ENCODE measurements at places on chromosomes 13 and 19. TPM values are rescaled to one million over a fixed set of nuclear protein-coding genes. Genes with fewer than 3 reads are reported as not detected.

The URAD gene
- not detected for total RNA-seq

The OVOL3 gene
- total RNA-seq = not detected

The IGFL3 gene
- not detected for total RNA-seq

The PSPC1 gene
- total RNA-seq = 28.5 TPM

The LILRA1 gene
- total RNA-seq = not detected

The CEBPA gene
- not detected for total RNA-seq

The CD209 gene
- total RNA-seq = not detected

The GNG7 gene
- total RNA-seq = 1.3 TPM

The ZNF610 gene
- total RNA-seq = 1.4 TPM

DNA sequence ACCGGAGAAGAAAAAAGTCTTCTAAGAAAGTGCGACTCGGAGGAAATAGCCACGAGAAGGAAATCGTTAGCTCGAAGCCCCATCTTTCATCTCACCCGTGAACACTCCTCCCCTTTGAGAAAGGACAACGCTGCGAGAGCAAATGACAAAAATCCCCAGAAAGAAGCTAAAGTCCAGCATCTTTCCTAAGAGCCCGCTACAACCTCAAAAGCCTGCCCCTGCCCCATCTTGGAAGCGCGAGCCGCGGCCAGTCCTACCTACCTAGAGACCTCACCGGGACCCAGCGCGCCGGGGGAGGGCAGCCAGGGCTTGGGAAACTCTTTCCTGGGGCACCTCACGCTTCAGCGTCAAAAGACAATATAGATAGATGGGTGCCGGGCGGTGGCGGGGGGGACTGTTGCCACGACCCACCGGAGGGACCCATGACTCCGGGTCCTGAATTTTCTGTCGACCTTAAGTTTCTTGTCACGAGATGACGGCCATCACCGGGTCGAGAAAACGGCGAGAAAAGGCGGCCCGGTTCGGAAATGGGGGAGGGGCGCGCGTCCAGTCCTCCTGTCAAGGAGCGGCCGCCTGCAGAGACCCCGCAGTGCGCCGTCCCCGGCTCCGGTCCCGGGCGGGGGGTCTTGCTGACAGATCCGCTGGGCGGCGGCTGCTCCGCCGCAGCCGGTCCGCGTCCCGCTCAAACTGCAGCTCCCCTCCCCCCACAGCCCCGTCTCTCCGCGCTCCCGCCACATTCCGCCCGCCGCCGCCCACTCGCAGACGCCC lies 65.9 kb downstream of the KCNRG start:
- DNase-seq = peak; percentile 26

DNA sequence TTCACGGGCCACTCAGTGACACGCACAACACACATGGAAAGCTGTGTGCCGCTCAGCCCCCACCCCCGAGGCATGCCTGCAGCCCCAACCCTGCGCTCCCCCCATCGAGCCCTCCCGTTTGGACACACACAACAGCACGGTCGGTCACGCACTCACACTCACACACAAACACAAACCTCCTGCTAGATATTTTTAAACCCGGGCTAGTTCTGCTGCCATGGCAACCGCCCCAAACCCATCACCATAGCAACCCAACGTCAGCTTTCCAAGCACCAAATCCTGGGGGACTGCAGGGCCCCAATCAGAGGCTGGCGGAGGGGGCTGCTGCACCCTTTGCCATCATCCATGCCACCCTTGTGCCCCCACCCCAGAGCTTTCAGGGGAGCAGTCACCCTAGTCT lies 2.5 kb upstream of the NOVA2 start:
- DNase-seq = peak; percentile 24

GRCh38 chr13:111961236-111961635 lies 105.7 kb upstream of the SOX1 start:
- DNase-seq = no peak

DNA sequence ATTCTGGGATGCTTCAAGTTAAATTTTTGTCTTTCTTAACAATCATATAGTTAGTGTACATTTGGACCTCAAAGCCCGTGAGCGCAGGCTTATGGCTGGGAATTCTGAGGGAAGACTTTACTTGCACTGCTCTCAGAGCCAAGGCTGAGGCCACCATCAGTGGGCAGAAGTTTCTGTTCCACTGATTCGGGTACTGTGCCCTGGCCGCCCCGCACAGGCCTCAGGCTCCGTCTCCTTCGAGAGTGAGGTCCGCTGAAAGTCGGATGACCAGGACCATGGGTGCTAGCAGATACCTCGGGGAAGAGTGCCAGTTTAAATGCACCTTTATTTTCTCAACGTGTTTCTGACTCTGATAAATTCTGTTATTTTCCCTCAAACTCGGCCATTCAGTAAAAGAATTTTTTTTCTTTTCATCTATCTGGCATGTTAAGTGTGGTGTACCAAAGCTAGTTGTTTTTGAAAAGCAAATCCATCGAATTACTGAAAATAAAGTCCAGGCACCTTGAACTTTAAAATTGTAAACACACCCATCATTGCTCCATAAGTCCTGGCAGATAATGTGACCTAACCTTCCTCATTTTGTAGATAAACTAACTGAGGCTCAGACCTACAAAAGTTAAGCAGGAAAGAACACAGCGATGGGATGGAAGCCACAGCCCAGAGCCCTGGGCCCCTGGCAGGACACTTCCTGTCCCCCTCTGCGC lies 126.7 kb downstream of the SOX1 start:
- DNase-seq = no peak

DNA sequence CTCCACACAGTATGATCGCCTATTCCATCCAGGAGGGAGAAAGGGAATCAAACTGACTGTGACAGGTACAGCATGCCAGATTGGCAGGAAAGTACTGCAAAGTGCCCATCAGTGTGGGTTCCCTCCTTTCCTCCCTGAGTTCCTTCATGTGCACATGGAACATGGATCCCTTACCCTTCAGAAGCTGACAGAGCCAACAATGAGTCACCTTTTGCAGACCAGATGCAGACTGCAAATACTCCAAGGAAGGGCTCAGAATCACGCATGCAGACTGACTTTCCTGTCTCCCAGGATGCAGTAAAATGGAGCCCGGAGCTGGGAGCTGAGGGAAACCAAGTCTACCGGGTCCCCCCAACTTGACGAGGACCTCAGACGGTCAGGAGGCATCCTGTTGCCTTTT lies 41.8 kb downstream of the SACS start:
- DNase-seq = peak; percentile 64

GRCh38 chr13:43301346-43301969 lies 278.1 kb downstream of the DNAJC15 start:
- DNase-seq = no peak

- DNase-seq = no peak
Observed at GRCh38 chr13:97262058-97262457, 39.9 kb downstream of the MBNL2 start.

- DNase-seq = peak; percentile 97
Observed at GRCh38 chr19:32373585-32374295, 28.3 kb downstream of the ZNF507 start.

DNA sequence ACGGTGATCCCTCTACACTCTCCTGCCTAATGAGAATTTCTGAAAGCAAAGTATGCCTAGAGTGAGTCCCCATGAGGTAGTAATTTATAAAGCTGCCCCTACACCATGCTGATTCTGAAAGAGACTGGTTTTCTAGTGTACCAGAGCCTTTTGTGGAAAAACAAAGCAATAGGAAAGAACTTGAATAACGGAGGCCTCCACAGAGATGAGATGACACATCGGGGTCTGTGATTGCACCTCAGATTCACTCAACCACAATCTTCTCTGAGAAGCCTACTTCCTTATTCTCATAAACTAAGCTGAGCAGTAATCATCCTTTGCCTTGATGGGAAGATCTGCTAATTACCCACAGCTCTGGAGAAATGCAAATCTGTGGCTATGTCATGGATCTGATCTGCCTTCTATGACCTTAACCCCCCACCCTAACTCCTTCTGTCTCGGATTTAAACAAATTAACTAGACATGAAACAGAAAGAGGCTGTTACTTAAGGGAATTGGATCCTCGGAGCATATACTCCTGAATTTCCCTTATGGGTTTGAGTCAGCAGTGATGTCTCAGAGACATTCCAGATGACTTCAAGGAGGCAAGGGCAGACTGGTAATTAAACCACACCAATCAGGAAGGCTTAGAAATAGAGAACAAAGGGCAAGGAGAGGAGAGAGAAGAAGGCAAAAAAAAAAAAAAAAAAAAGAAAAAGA lies 128.0 kb downstream of the DCT start:
- peak; percentile 41 for DNase-seq

GRCh38 chr19:2900296-2901252 lies at the start of gene ZNF57:
Gene ZNF57 (plus strand): TSS chr19:2900928. CDS start chr19:2901046, 118 bp downstream.
- peak; percentile 99 for DNase-seq

GRCh38 chr19:35224681-35225571 lies 3.6 kb downstream of the FAM187B start:
- no peak for DNase-seq

DNA sequence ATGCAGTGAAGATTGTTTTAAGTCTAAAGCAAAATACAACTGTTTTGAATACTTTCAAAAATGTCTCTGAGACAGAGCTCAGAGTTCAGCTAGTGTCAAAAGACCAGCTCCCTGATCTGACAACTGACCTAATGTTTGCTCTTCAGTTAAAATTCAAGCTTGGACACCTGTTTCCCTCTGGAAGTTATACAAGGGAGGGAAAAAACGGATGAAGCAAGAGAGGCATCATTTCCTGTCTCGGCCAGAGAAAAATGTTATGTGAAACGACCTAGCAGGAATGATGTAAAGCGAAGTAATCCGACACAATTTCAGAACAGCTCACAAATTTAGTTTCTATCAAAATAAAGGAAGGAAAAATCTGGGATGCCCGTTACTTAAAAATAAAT lies 59.4 kb downstream of the ZAR1L start:
- DNase-seq = no peak

GRCh38 chr19:17829855-17830566 lies 8.7 kb upstream of the INSL3 start:
- peak; percentile 40 for DNase-seq

GRCh38 chr13:37303606-37304005 lies 198.1 kb upstream of the CSNK1A1L start:
- peak; percentile 50 for DNase-seq

All from RPMI7951 (cell line).